Transverse colon (tissue), 4 donors: ENCODE measurements at places on chromosomes 11 and 22.

DNA sequence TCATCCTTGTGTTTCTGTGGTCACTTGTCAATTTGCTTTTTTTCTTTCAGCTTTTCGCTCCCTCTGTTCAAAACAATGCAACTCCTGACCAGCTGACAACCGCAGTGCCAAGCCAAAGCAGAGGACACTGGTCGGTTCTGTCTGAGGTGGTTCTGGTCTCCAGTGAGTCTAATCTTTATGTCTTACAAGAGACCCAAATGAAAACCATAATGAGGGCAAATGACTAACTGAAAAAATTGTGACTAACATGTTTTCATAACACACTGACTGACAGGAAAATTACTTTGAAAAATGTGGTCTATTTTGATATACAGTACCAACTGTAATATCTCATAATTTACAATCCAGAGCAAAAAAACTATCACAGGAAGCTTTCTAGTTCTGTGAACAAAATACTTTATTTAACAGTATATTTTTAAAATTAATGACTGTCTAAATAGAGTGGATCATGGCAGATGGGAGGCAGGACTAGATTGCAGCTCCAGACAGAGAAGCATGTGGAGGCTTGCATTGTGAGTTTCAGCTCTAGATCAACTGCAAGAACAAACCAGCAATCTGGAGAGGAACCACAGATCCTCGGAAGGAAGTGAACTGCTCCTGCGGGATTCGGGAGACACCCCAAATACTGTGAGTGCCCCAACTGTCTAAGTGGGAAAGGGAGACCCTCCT, 311.8 kb downstream of the SBF2 start:
- no peak for DNase-seq

- DNase-seq, result no peak
These were observed 877 bp downstream of the SLC25A17 start for GRCh38 chr22:40818192-40818746.

DNA sequence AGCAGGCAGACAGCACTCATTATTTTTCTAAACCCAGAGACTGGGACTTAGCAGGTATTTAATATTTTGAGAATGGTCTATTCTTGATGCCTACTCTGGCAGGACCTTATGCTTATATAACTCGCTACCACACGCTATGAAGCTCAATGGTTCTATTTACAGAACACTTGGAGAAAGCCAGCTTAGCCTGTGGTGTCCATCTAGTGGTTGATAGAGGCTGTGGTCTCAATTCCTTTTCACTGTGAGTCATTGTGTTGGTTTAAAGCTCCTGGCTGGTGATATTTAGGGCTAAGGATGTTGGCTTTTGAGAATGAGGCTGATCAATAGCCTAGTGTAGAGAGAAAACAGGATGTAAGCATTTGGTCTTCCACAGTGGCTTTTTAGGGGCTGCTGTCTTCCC, 206.4 kb downstream of the DBX1 start:
- no peak for DNase-seq

GRCh38 chr11:64015510-64015909, 20.2 kb upstream of the FLRT1 start:
- no peak for DNase-seq

GRCh38 chr11:31809541-31809856, 1.6 kb downstream of the PAX6 start:
- no peak for DNase-seq

- DNase-seq, result no peak
These were observed 32.9 kb downstream of the SCUBE1 start for GRCh38 chr22:43310311-43310710.

- no peak for DNase-seq
These were observed 4.2 kb downstream of the BRD1 start for GRCh38 chr22:49823289-49824045.
